NCI-H460 (cell line): ENCODE measurements at places on chromosomes 16 and 17.

DNA sequence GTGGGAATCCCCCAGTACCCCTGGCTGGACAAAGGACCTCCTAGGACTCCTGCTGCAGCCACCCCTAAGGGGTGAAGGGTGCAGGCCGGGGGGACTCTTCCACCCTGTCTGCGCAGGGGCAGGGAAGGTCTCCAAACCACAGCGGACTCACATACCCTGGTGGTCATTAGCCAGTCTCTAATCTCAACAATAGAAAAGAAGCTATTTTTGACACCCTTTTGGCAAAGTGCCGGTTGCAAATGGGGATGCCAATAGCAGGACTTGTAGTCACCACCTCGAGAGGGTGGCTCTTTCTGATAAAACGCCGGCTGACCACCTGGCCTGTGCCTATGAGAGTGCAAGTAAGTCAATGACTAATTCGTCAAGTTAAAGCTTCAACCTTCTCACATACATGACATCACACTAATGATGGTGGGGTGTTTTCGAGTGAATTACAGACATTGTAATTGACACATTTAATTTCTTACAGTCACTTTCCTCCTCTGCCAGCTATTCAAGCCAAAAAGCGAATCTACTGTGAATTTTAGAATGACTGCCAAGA, 23.1 kb upstream of the DNAH17 start:
- DNase-seq = no peak

- no peak for DNase-seq
Measured at GRCh38 chr17:74749279-74750038, 1.0 kb downstream of the NHERF1 start.

DNA sequence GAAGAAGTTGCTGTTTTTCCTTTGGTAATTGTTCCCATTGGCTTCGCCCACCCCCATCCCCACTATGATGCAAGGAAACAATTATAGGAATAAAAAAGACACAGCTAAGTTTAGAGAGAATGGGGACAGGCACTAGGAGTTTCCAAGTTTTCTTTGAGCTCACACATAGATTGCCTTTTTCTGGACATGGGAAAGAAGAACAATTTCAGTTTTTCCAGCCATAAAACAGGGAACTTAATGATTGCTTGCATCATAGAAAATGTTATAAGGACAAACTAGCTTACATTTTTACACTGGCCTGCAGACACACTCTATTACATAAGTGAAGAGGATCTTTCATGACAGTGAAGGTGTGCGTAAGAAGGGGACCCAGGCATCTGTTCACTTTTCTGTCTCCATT, 142.3 kb upstream of the ZFHX3 start:
- no peak for DNase-seq

DNA sequence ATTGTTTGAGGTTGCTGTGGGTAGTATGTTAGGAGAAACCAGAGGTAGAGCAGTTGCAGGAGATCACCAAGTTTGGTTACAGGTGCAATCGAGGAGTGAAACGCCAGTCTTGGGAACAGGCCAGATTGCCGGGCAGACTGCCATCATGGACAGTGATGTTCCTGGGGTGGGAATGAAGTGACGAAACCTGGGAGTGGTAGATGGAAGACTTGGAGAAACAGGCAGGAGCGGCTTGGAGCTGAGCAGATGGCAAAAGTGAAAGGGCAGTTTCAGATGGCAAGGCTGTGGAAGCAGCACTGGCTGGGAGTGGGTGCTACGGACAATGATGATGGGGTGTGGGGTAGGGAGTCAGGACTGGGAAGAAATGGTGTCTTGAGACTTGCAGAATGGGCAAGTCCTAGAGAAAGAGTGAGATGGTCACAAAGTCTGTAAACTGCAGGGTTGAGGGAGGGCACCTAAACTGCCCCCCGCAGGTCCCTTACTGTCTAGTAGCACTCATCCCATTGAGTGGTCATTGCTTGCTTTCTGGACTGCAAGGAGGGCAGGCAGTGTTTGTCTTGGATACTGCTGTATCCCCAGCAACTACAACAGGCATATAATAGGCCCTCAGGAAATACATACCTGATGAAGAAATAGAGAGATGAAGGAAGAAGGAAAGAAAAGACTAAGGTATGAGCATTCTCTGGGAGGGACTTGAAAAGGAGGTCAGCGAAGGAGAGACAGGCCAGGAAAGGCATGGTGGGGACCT, 29.5 kb upstream of the ULK2 start:
- no peak for DNase-seq

DNA sequence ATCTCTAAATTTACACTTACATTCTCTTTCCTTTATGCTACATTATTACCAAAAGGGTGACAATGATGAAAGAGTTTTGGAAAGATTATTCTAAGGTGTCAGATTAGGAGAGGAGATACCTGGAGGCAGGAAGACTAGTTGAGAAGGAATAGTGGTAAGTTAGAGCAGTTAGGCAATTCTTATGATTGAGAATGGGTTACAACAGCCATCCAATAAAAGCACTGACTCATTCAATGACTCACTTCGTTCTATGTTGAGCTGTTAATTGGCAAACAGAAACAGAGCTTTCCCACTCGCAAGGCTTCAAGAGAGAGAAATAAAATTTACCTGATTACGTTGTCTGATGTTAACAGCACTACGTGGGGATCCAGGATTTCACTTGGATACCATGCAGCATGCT, 5.8 kb downstream of the NUP88 start:
- peak; percentile 90 for DNase-seq

DNA sequence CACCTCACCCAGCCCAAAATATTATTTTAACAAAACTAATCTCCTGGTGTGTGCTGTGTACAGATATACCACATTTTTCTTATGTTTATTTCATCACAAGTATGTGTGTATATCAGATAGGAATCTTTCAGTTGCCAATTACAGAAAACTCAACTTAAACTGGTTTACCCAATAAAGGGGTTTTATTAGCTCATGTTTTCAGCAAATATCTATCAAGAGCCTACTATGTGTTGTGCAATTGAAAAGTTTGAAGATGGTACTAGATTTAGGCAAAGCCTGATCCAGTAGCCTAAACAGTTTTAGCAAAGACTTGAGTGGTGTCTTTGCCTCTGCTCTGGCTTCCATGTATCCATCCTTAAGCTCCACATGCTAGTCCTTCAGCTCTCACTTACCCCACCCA, 45.1 kb upstream of the LYRM9 start:
- no peak for DNase-seq

DNA sequence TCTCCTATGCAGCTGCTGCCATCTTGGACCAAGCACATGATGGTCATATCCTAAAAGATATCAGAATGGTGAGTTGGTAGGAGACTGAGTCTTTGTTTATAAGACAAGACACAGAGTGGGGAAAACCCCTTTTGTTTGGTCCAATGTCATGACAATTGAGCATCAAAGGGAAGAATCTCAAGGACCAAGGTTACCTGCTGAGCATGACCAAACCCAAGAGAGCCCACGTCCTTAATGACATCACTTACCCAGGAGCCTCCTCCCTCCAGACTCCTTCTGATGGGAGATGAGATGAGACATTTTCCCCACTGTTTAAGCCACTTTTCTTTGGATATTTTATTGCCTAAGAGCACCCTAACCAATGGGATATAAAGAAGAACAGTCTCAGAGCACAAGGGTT, 478.1 kb downstream of the NPIPA7 start:
- no peak for DNase-seq

GRCh38 chr16:84876873-84877606, 57.3 kb downstream of the CRISPLD2 start:
- no peak for DNase-seq

GRCh38 chr16:24074574-24074973, 181.6 kb upstream of the CACNG3 start:
- no peak for DNase-seq

GRCh38 chr16:11140098-11140375, 116.0 kb downstream of the SOCS1 start:
- DNase-seq = no peak

GRCh38 chr16:60945225-60945624, 1091.0 kb downstream of the CDH8 start:
- peak; percentile 9 for DNase-seq

- DNase-seq = no peak
Measured at GRCh38 chr17:49939318-49939717, 29.7 kb upstream of the DLX4 start.

DNA sequence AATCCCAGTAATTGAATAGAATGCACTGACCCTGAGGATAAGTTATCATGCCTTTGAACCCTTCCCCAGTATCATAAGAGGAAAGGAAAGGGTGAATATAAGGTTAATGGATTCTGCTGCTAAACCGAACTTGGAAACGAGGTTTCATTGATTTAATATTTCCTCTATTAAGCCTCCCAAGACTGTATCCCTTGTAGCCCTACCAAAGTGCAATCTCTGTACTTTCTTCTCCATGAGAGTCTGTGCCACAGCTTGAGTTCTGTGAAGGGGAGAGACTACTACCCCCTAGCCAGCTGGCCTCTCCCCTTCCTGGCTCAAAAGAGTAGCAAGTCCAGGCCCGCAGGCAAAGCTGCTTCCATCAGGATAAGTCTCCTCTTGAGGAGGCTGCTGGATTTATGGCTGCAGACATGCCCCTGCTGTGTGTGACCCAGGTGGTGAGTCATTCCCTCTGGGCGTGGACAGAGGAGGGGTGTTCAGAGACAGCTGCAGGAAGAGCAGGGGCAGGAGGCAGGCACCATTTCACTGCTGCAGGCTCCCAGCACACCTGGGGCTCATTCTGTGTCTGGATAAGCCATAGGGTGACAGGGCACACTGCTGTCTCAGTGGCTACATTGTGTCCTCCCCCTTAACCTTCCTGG, 58.4 kb downstream of the TOM1L2 start:
- DNase-seq = peak; percentile 80

- DNase-seq = no peak
Measured at GRCh38 chr17:49100601-49101000, 32.0 kb upstream of the B4GALNT2 start.

DNA sequence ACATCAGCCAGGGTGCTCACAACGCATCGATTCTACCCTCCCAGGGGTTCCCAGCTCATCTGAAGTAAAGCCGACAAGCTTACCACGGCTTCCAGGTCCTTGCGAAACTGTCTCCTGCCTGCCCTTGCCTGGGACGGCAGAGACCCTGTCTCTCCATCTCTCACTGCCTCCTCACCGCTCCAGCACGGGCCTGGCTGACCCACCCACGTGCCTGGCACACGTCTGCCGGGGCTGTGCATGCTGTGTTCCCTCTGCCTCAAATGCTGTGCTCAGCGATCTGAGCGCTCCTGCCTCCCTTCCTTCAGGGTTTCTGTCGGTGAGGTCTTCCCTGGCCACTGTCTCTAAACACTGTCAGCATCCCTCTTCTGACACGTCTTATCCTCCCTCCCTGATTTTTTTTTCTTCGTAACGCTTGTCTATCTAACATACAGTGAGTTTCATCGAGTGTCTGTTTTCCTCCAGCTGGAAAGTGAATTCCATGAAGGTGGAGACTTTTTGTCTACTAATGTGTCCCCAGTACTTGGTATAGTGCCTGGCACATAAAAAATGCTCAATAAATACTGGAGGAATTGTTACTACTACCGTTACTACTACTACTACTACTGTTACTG, 208.4 kb downstream of the IRF8 start:
- no peak for DNase-seq

- DNase-seq = no peak
Measured at GRCh38 chr16:12652924-12653323, 150.8 kb downstream of the CPPED1 start.

DNA sequence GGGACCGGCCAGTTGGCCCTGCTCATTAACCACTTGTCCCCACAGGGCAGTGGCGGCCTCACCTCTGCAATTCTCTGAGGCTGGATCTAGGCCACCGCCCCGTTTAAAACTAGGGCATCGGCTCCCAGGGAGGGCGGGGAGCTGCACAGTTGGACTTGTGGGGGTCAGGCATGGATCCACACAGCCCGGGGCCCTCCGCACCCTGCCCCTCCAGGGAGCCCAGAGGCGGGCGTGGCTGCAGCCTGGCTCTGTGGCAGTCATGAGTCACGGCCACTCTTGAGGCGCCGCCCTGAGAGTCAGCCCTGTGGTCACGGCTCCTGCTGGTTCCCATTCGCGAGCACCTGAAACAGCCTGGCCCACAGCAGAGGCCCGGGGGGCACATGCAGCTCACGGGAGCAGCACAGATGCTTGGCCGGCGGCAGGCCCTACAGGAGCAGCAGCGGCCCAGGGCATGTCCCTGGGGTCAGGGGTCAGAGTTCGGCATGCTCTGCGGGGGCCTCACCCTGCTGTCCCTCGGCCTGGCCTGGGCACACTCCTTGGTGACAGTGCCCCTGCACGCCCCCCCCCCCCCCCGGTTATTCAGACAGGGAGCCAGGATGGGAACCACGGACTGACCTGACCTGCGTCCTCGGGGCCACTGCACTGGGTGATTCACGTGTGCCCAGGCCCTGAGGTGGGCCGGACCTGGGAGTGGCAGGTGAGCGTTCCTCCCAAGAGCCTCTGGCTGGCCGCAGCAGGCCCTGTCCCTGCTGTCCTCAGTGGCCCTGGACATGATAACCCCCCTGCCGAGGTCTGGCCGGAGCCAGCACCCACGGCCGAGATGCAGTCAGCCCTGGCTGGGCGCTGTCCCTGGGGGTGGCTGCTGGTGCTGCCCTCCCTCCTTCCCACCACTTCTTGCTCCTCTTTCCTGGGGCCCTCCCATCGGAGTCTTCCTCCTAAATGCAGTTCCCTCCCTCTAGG, 8.2 kb downstream of the CAPN15 start:
- peak; percentile 79 for DNase-seq

DNA sequence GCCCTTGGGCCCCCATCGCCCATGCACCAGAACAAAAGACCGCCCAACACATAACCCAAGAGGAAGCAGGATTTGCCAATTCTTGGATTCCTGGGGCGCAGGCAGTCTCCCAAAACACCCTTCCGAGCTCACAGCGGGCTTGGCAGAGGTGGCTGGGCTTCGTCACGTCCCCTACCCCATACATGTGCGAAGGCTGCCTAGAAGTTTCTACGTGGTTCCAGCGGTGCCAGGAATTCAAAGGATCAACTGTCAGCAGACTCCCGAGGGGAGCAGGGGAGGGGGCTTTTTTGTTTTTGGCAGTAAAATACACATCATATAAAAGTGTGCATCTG, 80.8 kb upstream of the PLCG2 start:
- DNase-seq = no peak

DNA sequence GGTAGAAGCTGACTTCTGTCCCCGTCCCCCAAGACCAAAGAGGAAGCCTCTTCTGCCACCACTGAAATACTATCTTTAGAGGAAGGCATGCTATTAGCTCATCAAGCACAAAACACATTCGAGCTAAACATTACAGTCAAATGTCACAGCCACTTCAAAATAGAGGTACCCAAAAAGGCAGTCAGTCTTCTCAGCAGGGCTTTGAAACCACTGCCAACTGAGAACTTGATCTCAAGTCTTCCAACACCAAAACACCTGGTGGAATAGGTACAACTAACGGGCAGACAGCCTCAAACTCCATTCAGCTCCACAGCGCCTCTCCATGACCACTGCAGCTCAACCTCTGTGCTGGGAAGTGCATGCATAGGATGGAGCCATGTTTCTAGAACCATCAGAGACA, 36.0 kb downstream of the ZFHX3 start:
- DNase-seq = no peak

DNA sequence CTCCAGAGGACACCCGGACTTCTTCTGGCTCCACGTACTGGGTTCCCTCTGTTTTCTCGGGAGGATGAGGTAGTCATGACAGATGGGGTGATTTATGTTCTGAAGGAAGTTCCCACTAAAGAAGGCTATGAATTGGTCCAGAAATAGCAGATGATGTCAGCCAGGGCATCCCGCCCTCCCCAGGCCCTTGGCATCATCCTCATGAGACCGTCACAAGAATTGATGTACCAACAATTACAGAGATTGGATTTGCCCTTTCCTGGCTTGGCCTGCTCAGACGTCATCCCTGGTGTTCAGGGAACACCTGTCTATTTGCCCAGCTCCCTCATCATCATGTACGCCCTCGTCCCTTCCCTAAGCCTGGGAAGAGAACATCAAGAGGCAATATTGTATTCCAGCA, 102.8 kb upstream of the CCL1 start:
- DNase-seq = no peak
